ENCODE measurements at places on chromosomes 12 and 14.

DNA sequence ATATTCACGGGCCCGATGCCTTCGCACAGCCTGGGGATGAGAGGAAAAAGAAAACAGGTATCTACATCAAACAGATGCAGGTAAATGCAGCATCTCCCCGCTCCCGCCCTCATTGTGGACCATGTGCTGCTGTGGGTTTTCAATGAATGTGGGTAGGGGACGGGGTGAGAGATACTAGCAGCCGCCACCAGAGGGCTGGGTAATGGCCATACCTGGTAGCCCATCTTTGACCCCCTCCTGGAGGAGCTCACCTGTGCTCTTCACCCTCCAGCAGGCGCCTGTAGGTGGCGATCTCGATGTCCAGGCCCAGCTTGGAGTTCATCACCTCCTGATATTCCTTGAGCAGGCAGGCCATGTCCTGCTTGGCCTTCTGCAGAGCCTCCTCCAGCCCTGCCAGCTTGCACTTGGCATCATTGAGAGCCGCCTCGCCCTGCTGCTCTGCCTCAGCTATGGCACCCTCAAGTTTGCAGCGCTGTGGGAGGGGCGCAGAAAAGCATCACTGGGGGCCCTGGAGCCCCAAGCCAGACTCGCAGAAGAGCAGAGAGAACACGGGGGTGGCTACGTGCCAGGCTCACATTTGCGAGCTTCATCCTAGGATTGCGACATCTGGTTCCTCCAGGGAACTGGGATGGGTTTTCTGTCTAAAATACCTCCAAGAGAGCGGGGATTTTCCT, 10.2 kb downstream of the KRT82 start:
- no peak for DNase-seq

GRCh38 chr14:24741871-24742270, 107.9 kb upstream of the GZMB start:
- no peak for DNase-seq

DNA sequence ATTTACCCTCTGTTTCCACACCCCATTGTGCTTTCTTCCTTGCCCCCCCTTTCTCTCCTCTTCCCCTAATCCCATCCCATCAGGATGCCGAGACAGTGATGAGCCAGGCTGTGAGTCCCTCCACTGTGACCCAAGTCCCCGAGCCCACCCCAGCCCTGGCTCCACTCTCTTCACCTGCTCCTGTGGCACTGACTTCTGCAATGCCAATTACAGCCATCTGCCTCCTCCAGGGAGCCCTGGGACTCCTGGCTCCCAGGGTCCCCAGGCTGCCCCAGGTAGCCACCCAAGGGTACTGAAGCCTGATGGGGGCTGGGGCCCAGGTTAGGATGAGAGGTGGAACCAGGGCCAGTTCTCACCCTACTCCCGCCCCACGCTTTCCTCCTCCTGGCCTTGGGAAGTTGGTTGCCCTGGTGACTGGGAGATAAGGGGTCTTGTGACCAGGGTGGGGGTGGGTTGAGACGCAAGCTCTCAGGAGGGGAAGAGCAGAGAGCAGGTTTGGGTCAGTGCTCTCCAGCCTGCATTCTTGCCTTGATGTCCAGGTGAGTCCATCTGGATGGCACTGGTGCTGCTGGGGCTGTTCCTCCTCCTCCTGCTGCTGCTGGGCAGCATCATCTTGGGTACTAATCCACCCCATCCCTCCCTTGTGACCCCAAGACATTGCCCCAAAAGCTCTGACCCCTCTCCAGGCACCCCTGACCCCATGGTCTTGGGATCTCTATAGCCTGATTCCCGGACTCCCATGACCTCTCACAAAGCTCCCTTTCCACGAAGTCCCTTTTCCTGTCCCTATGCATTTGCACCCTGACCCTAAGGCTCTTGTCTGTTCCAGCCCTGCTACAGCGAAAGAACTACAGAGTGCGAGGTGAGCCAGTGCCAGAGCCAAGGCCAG, 1.2 kb downstream of the AMHR2 start:
- DNase-seq = no peak

GRCh38 chr12:968545-968944, 19.1 kb upstream of the RAD52 start:
- DNase-seq = no peak

DNA sequence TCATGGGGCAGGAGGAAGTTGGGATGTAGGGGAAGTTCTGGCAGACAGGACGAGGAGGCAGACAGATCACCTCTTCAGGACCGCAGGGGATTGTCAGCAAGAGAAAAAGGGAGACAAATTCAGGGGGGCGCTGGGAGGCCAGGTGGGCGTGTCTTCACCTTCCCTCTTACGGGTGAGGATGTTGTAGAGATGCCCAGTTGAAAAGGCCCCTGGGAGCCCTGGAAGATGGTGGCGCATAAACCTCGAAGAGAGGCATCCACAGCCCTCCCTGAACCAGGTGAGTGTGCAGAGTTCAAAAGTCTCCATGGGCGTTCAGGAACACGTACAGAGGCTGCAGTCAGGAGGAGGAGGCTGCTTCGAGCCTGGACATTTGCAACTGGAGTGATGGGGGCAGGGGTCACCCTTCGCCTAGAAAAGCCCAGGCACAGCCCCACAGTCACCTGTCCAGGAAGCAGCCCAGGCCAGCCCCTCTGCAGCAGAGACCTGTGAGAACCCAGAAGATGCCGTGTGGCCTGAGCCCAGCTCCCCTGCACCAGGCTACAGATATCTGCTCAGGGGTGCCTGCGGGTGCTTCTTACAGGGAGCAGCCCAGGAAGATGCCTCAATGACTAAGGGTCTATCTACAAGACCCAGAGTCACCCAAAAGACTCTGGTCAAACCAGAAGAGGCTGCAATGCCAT, 74.4 kb downstream of the PRIMA1 start:
- DNase-seq = no peak

- DNase-seq = no peak
Measured at GRCh38 chr12:90292183-90292582, 583.5 kb upstream of the ATP2B1 start.

- DNase-seq = no peak
Measured at GRCh38 chr12:64385468-64385867, 5.1 kb downstream of the C12orf56 start.

DNA sequence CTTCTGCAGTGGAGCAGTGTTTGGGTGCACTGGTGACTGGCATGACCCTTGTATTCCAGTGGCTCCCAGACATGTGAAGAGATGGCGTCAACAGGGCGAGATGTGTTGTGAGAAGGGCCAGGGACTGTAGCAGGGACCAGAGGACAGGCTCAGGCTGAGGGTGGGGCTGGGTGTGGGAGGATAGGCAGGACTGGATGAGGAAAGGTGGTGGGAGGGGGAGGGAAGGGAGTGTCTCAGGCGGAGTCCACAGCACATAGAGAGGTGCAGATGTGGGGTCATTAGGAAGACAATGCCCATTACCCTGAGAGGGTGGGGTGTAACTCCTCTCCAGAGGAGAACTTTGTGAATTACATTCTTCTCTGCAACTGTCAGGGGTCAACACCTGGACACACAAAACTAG, 78.5 kb downstream of the DICER1 start:
- no peak for DNase-seq

GRCh38 chr14:103023881-103024473, 33.4 kb downstream of the CDC42BPB start:
- no peak for DNase-seq

- no peak for DNase-seq
Measured at GRCh38 chr14:105023144-105023543, 2.3 kb upstream of the CDCA4 start.

GRCh38 chr14:55265197-55265596, 6.0 kb upstream of the FBXO34 start:
- no peak for DNase-seq

DNA sequence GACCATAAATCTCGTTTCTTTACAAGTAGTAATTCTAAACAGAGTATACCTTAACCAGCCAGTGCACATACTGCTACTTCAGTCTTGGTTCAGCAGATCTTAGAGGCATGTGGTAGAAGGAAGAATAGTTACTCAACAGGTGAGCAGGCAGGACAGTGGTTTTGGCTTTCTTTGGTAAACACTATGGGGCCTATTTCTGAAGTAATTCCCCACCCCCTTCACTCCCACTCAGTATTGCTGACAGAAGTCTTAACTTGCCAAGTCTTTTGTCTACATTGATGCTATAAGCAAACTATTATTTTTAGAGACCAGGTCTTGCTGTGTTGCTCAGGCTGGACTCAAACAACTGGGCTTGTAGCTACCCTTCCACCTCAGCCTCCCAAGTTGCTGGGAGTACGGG, 68.5 kb downstream of the FBXO34 start:
- DNase-seq = no peak

- DNase-seq = no peak
Measured at GRCh38 chr12:9169979-9170634, 38.1 kb downstream of the PZP start.

DNA sequence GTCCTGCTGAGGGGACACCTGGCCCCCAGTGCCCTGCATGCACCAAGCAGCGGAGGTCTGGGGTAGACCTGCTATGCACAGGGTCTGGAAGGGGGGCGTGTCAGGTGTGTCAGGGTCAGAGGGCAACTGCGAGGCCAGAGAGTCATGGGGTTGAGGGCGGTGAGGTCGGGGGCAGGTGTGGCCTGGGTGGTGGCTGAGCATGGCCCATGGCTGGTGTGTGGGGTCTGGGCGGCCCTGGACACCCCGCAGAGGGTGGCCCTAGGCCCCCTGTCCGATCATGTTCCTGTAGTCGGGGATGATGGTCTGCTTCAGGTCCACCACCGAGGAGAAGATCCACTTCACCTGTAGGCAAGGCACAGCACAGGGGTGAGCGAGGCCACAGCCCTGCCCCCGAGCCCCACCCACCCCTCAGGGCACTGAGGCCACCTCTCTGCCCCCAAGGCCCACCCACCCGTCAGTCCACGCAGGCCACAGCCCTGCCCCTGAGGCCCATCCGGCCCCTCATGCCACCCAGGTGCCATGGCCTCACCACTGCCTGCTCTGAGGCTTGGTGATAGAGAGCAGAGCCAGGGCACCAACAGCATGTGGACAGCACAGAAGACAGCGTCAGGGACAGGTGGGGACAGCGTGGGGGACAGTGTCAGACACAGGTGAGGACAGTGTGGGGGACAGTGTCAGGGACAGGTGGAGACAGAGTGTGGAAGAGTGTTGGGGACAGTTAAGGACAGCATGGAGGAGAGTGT, 211.3 kb downstream of the TMEM121 start:
- no peak for DNase-seq

GRCh38 chr12:116694653-116695463, 43.0 kb downstream of the SPRING1 start:
- no peak for DNase-seq

GRCh38 chr14:23248601-23249000, 10.9 kb downstream of the RNF212B start:
- no peak for DNase-seq

DNA sequence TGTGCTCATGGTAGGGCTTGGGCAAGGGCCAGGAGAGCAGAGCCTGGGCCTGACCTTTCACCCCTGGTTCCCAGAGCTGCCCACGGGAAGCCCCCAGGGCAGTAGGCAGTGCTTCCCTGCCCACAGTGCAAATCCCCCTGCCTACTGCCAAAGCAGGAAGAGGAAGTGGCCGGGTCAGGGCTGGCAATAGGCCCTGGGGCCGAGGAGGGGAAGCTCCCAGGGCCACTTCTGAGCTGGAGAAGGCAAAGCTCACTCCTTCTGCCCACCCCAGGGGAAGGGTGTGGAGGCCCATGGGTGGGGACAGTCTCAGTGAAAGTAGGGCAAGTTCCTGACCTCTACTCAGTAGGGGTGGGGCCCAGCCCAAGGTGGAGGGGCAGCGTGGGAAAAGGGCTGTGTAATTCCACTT, 5.4 kb upstream of the NR4A1 start:
- no peak for DNase-seq

- no peak for DNase-seq
Measured at GRCh38 chr14:72878746-72879145, 15.2 kb downstream of the DPF3 start.

GRCh38 chr12:92028441-92028709, 117.3 kb downstream of the BTG1 start:
- no peak for DNase-seq

DNA sequence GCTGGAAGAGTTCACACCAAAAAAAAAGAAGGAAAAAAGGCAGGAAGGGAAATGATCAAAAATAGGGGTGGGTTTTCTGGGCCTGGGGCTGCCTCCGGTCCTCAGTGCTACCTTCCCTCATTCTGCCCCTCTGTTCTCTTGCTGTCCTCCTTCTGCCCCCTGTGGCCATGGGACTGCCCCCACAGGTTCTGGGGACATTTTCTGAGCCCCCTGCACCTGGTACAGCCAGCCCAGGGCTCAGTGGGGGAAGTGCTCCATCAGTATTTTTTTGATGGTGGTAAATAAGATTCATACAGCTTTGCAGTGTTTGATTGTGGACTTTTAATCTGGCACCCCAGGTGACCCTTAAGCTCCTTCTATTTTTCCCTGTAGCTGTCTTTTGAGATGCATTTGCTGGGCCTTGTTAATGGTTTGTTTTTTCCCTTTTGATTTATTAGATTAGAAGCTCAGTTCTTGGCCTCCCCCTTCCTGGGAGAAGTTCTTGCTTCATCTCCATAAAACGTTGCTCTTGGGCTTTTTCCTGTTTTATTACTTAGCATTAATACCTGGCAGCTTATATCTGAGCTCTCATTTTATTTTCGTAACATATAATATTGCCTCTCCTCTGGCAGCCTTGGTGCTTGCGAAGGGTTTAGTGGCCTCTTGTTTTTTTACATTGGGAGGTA, 43.1 kb downstream of the CHST11 start:
- no peak for DNase-seq

- DNase-seq = no peak
Measured at GRCh38 chr12:52155048-52155868, 36.6 kb downstream of the KRT80 start.

GRCh38 chr14:39060818-39061437, 42.1 kb downstream of the SEC23A start:
- no peak for DNase-seq

- DNase-seq = no peak
Measured at GRCh38 chr12:88947486-88948043, 367.3 kb upstream of the KITLG start.

DNA sequence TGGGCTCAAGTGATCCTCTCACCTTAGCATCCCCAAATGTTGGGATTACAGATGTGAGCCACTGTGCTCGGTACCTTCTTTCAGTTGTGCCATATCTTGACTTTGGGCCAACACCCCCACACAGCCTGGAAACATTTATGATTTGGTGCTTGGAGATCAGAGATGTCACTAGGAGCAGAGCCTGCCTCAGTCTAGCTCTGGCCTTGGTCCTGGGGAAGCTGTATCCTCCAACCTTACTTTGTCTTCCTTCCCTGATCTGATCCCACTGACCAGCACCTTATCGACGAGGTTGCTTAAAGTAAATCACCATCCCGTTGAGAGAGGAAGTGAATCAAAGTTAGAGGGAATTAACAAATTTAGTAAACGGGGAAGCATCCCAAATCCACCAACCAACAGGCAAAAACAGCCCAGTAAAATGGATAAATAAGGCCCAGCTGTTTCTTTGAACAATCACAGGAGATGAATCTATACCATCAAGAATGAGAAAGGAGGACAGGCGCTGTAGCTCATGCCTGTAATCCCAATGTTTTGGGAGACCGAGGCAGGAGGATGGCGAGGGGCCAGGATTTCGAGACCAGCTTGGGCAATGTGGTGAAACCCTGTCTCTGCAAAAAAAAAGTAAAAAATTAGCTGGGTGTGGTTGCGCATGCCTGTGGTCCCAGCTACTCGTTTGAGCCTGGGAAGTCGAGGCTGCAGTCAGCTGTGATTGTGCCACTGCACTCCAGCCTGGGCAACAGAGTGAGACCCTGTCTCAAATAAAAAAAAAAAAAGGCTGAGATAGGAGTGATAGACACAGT, 3.4 kb downstream of the PLBD2 start:
- no peak for DNase-seq

- no peak for DNase-seq
Measured at GRCh38 chr12:70550180-70550577, 87.0 kb downstream of the PTPRB start.

GRCh38 chr12:6612247-6612646, 5.1 kb upstream of the CHD4 start:
- no peak for DNase-seq

All from NCI-H460 (cell line).